ENCODE measurements at places on chromosomes 2 and 18.
A peak's percentile ranks its signal among the peaks of the same experiment; 100 is the strongest.

- DNase-seq: peak; percentile 79
Observed at GRCh38 chr2:85308896-85309555, 18.8 kb downstream of the TGOLN2 start.

DNA sequence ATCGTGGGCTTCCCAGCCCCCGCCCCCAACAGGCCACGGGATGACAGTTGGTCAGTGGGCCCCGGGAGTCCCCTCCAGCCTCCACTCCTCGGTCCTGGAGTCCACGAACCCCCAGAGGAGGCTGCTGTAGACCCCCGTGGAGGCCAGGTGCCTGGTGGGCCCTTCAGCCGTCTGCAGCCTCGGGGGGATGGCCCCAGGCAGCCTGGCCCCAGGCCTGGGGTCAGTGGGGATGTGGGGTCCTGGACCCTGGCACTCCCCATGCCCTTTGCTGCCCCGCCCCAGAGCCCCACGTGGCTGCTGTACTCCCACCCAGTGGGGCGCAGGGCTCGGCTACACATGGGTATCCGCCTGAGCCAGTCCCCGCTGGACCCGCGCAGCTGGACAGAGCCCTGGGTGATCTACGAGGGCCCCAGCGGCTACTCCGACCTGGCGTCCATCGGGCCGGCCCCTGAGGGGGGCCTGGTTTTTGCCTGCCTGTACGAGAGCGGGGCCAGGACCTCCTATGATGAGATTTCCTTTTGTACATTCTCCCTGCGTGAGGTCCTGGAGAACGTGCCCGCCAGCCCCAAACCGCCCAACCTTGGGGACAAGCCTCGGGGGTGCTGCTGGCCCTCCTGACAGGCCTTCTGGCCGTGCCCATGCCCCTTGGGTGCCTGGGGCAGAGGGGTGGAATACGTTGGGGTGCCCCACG is 7.6 kb downstream of the NEU4 start:
- no peak for DNase-seq

GRCh38 chr2:107738266-107738665 is 88.4 kb upstream of the RGPD4 start:
- no peak for DNase-seq

- DNase-seq: no peak
Observed at GRCh38 chr18:50877545-50878265, 1.2 kb upstream of the ME2 start.

DNA sequence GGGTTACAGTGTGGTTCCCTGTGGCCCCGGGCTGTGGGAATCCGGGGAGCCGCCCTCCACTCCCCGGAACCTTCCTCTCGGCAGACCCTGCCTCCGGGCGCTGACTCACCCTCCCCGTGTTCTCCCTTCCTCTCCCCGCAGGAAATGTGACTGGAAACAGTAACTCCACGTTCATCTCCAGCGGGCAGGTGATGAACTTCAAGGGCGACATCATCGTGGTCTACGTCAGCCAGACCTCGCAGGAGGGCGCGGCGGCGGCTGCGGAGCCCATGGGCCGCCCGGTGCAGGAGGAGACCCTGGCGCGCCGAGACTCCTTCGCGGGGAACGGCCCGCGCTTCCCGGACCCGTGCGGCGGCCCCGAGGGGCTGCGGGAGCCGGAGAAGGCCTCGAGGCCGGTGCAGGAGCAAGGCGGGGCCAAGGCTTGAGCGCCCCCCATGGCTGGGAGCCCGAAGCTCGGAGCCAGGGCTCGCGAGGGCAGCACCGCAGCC is 59.5 kb downstream of the TNFRSF11A start:
- DNase-seq: no peak

- DNase-seq: no peak
Observed at GRCh38 chr2:144493027-144493809, 26.7 kb downstream of the ZEB2 start.

DNA sequence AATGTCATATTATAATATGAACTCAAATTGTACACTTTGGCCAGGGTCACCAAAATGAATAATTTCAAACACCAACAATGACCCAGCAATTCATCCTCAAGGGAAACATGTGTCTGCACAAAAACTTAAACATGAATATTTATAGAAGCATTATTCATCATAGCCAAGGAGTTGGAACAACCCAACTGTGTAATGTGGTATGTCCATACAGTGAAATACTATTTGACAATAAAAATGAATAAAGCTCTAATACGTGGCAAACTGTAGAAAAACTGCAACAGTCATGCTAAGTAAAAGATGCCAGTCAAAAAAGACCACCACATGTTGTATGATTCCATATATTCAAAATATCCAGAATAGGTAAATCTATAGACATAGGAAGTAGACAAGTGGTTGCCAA is 294.6 kb upstream of the CCDC68 start:
- DNase-seq: no peak
